ENCODE measurements at places on chromosomes 2 and 18. TPM values are rescaled to one million over a fixed set of nuclear protein-coding genes. Genes with fewer than 3 reads are reported as not detected.

CD207 gene
- polyA plus RNA-seq: 0.67 TPM

ANKMY1 gene
- polyA plus RNA-seq: 6.5 TPM

MARCO gene
- 57.9 TPM for polyA plus RNA-seq

LRRC30 gene
- not detected for polyA plus RNA-seq

CERKL gene
- not detected for polyA plus RNA-seq

RAB6C gene
- not detected for polyA plus RNA-seq

HEATR5B gene
- 7.9 TPM for polyA plus RNA-seq

KLHL30 gene
- polyA plus RNA-seq: 0.22 TPM

SH2D6 gene
- polyA plus RNA-seq: not detected

CFAP221 gene
- 5.6 TPM for polyA plus RNA-seq

SMYD5 gene
- 17.4 TPM for polyA plus RNA-seq

COBLL1 gene
- polyA plus RNA-seq: 7.0 TPM

EVA1A gene
- 0.79 TPM for polyA plus RNA-seq

RGPD4 gene
- not detected for polyA plus RNA-seq

LAMA3 gene
- 6.2 TPM for polyA plus RNA-seq

COX7A2L gene
- polyA plus RNA-seq: 72.0 TPM

CDH19 gene
- 0.44 TPM for polyA plus RNA-seq

ERFE gene
- polyA plus RNA-seq: not detected

COL4A4 gene
- polyA plus RNA-seq: 0.67 TPM
